NCI-H226 (cell line): ENCODE measurements at places on chromosomes 3 and 15.

DNA sequence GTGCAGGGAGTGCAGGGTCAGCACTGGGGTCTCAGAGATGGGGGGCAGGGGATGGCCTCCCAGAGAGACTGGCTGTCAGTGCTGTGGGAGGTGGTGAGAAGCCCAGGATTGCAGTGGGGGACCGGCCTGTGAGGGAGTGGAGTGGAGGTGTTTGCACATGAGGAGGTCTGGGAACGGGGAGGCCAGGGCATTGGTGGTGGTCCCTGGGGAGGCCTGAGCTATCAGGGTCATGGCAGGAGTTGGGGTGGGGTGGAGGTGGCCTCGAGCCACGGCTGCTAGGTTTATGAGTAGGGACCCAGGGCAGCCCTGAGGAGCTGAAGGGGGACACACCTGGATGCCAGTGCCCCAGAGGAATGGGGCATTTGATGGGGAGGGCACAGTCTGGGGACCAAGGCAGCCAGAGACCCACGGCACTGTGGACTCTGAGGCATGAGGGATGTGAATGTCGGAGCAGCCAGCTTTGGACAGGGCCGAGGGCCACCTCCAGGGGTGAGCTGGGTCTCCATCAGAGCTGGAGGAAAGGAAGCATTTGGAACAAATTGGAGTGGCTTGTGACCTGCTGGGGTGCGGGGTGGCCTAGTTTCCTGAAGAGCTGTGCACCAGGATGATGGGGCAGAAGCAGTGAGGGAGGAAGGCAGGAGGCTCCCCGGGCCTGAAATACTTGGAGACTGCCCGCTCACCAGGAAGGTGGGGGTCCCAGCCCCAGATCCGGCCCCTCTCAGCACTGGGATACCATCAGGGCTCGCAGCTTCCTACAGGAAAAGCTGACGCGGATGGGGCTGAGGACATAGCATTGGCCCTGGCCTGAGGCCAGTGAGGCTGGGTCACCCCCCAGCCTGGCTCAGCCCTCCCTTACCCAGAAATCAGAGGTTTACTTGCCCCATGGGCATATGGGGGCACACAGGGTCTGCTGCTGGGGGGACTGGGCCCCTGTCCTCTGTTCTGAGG is 9.5 kb upstream of the CSPG4 start:
- no peak for DNase-seq

GRCh38 chr15:95324656-95325055 is 1005.8 kb upstream of the NR2F2 start:
- no peak for DNase-seq

DNA sequence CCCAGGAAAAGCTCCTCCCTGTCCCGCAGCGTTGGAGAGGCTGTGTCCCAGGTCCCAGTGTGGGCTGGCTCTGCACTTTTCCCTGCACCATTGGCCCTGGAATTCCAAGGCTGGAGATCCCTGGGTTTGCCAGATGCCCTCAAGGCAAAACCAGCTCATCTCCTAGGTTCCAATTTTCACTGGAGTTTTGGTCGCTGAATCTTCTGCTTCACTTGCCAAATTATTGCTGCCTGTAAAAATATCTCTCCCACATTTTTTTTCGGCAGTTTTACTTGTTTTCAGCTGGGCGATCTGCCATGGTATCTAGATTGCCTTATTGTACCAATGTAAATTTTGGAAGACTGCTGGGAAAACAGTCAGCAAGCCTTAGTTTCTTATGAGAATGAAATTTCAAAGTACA is 150.9 kb upstream of the ATP10A start:
- no peak for DNase-seq

- DNase-seq, result no peak
Measured at GRCh38 chr3:48417529-48418108, 12.3 kb downstream of the PLXNB1 start.

GRCh38 chr3:37107846-37108245 is 66.5 kb downstream of the LRRFIP2 start:
- DNase-seq, result no peak

DNA sequence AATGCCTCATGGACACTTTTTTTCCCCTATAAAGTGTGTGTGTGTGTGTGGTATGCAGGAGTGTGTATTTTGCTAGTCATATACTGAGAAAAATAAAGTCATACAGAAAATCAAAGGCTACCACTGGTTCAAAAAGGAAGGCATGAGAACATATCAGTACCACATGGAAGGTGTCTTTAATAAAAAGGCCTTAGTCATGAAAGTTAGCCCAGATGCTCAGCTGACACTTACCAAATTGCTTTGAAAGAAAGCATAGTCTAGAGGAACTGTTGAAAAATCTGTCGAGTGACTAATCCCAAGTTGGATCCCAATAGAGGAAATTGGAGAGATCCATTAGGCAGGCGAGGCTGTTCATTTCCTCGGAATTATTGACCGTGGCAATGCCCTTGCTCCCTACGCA is 432.9 kb upstream of the CFAP20DC start:
- DNase-seq, result no peak

GRCh38 chr3:167521006-167521355 is 47.1 kb upstream of the SERPINI2 start:
- no peak for DNase-seq

DNA sequence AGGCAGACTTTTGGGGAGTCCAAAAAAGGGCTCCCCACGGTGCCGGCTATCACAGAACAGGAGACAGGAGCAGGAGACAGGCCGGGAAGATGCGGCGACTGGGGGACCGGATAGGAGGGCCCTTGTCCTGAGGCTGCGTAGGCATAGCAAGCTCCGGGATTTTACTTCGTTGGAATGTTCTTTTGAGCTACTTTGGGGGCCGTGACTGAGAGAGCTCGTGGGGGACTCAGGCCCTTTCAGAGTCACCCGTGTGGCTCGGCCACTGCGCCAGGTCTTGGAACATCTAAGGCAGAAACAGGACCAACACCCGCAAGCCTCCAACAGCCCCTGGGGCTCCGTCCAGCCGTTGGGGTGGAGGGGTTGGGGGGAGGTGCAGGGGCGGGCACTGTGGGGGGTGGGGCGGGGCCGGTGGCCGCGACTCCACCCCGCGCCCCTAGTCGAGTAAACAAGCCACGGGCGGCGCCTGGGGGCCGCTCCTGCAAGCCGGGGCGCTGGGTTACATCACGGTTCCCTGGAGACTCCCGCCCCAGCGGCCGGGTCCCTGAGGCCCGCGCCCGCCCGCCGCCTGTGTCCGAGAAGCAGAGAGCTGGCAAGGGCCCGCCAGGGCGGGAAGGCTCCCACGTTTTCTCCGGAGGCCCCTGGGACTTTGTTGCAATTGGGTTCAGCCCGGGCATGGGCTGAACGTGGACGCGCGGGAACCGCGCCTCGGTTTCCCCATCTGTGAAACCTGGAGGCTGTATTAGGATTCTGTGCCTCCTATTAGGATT is 23.3 kb upstream of the C15orf39 start:
- no peak for DNase-seq

GRCh38 chr3:25468866-25469319 is 40.8 kb downstream of the RARB start:
- DNase-seq, result no peak

- no peak for DNase-seq
Measured at GRCh38 chr3:21562243-21562642, 188.8 kb downstream of the ZNF385D start.

DNA sequence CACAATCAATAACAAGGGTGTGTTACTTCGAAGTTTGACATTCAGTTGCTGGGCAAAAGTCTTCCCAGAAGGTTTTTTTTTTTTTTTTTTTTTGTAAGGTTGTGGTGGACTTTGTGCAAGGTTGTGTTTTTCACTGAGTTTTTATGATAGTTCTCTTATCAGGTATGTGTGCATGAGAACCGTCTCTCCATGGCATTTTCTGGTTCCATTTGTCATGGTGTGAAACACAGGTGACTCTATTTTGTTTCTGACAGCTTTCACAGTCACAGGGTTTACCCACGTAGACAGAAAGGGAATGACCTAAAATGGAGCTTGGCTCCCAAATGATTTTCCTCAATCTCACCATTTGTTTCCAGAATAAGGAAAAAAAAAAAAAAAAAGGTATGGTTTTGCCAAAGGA is 1377.2 kb upstream of the CADM2 start:
- DNase-seq, result no peak

DNA sequence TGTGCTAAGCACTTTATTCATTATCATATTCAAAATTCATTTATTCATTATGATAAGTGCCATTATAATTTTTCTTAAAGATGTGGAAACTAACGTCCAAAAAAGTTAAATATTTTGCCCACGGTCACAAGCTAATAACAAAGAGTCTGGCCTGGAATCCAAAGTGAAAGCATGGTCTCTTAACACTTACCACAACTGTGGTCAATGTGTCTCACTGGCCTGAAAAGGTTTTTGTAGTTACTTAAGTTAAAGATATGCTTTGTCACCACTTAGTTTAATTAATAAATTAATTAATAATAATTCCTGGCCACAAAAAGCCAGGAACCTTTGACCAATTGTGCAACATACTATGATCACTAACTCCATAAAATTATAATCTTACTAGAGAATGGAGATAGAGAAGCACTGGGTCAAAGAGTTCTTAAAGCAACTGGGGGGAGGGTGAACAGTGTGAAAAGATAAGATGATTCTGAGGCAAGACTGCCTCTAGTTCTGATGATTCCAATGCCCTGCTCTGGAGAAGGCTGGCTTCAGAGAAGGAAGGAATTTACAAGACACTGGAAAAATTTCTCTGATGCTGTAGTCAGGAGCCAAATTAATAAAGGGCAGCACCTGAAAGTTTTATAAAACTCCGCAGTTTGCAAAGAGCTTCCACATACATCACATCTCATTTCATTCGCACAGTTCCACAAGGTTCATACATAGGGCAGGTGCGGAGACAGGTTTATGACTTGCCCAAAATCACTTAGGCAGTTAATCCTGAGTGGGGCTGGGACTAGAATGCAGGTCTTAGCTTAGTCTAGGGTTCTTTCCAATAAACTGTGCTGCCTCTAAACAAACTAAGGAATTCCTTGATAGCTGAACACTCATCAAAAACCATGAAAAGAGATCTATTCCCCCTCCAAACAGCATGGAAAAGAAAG is 32.5 kb downstream of the NPTN start:
- DNase-seq, result peak; percentile 57

- peak; percentile 20 for DNase-seq
Measured at GRCh38 chr3:11671648-11672100, 28.0 kb upstream of the VGLL4 start.

GRCh38 chr3:10702961-10703740 is 112.9 kb upstream of the SLC6A11 start:
- DNase-seq, result no peak

DNA sequence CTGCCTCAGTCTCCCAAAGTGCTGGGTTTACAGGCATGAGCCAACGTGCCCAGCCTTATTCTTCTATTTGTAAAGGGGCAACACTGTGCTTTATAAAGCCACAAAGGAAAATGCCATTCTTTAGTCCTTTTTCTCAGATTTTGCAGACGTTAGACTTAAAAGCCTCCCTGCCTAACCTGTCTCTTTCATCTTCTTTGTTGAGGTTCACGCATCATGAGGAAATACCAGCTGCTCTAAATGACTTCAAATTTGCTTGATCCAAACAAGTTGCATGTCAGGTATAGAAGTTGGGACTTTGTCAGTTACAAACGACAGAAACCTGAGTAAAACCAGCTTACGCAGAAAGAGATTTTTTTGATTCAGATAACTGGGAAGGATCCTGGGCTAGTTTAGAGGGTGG is 51.1 kb upstream of the LRRFIP2 start:
- no peak for DNase-seq

DNA sequence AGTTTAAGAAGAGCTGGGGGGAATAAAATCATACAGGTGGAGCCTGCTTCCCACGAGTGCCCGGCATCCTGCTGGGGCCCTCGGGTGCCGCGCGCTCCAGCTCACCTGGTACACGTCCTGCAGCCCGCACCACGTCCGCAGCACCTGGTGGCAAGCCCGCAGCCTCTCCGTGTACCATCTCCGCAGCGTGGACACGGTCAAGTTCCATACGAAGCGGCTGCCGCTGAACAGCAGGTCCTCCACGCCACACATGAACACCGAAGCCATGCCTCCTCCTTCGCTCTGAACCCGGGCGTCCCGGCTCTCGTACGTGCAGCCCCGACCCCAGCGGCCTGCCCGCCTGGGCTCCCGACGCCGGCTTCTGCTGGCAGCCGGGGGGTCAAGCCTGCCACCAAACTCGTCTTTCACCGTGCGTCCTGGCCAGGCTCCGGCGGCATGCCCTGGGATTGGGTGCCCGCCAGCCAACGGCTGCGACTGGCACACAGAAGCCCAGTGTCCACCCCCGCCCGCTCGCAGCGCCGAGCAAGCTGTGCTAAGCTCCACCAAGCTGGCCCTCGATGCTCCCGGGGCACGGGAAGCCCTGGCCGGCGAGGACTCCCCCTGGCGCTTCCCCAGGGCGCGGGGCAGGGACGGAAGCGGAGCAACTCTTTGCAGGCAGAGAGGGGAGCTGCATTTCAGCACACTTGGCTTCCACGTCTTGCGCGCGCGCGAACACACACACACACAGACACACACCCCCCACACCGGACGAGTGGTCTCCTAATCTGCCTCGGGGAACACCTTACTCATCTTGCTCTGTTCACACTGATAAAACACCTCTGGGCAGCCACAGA is at the start of gene FRMD4B:
Gene FRMD4B, minus strand, starts transcription at position 366 of the 833 bp plus-strand sequence. Its CDS starts 99 bp downstream, at position 267.
- no peak for DNase-seq

- DNase-seq, result no peak
Measured at GRCh38 chr3:6791161-6791560, 69.8 kb upstream of the GRM7 start.

DNA sequence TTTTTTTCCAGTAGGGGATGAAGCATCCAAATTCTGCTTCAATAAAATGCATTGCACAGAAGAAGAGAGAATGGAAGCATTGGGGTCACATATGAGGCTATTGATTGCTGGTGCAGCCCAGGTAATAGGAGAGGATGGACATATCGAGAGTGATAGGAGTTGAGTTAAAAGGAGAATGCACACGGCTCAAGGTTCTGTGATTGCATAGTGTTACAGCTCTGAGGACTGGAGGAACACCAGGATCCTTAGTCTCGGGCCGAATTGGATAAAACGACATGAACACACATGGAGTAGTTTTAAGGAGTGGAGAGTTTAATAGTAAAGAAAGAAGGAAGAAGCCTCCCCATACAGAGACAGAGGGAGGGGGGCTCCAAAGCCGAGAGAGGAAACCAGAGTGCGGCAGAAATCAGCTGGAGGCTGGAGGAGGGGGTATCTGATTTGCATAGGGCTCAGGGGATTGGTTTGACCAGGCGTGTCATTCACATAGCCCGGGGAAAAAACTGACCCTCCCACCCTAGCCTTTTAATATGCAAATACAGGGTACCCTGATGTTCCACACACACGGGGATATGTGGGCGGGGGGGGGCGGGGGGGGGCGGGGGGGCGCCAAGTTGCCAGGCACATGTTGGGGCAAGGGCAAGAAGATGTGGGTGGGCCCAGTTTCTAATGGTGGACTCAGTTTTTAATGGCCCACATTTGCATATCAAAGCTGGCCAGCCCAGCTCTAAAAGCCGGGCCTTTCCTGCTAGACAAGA is 156.9 kb downstream of the AGBL1 start:
- DNase-seq, result no peak

DNA sequence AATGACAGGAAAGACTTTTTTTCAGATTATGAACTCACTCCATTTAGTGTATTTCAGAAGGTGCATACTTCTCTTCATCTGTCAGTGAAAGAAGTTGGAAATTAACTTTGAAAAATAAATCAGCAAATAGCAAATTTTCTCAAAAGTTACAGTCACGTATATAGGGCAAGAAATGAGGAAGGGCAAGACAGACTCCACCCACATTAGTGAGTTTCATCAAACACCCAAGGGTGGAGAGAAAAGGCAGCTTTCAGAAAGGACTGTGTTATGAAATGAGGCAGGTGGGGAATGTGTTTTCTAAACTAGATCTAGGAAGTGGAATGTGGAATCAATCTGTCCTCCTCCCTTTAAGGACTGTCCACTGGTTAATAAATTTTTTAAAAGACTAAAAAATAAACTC is 2.9 kb downstream of the SLC22A13 start:
- DNase-seq, result no peak

GRCh38 chr15:31067890-31068603 is 33.5 kb downstream of the TRPM1 start:
- DNase-seq, result no peak
